ENCODE measurements at places on chromosomes 7 and 10. TPM values are rescaled to one million over a fixed set of nuclear protein-coding genes. Genes with fewer than 3 reads are reported as not detected.
A peak's percentile ranks its signal among the peaks of the same experiment; 100 is the strongest.

DNA sequence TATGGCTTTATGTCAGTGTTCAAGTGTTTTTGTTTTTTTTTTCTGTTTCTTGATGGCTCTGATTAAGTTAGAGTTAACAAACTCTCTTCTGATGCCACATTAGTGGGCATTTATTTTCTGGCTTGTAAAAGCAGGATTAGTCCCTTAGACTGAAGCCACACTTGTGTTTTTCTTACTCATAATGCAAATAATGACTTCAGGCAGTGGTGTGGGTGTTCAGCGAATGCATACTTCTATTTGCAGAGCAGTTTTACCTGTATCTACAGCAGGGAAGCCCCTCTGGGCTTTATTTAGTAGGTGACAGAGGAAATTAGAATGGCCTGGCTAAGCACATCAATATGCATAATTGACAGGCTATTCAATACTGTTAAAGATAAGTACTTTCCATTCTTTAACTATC, 79.9 kb downstream of the CNNM2 start:
- DNase-seq, result peak; percentile 66

DNA sequence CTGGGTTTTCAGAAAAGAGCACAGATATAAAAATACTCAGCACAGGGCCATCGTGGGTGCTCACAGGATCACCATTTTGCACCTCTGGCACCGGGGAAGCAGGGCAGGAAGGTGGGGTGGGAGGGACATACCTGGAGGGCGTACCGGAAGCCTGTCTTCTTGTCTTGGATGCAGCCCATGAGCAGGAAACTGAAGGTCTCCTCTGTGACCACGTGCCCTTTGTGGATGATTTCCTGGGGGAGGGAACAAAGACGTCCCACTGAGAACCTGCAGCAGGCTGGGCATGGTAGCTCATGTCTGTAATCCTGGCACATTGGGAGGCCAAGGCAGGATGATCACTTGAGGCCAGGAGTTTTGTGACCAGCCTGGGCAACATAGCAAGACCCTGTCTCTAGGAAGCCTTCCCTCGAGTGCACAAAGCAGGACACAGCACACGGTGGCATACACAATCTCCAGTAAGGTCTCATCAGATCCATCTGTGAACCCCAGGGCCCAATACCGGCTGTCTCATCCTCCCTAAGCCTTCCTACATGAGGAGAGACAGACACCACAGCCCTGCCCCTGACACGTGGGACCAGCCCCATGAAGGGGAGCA, 9.5 kb downstream of the PTCD1 start:
- DNase-seq, result no peak

DNA sequence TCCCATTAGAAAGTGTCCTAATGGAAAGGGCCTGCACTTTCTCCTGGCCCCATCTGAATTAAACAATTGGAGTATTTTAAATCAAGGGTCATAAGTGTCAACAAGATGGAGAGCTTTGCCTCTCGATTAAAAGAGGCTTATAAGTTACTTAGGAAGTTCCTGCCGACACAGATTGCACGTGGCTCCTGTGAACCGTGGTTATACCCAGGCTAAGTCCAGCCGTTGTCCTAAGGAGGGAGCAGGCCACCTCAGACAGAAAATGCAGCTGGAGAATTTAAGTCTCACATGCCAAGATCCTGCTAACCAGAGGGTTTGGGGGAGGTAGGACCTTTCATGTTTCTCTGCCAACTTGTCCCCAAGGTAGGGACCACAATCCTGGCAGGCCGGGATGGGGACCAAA, 626.5 kb upstream of the GALNT17 start:
- DNase-seq, result no peak

DNA sequence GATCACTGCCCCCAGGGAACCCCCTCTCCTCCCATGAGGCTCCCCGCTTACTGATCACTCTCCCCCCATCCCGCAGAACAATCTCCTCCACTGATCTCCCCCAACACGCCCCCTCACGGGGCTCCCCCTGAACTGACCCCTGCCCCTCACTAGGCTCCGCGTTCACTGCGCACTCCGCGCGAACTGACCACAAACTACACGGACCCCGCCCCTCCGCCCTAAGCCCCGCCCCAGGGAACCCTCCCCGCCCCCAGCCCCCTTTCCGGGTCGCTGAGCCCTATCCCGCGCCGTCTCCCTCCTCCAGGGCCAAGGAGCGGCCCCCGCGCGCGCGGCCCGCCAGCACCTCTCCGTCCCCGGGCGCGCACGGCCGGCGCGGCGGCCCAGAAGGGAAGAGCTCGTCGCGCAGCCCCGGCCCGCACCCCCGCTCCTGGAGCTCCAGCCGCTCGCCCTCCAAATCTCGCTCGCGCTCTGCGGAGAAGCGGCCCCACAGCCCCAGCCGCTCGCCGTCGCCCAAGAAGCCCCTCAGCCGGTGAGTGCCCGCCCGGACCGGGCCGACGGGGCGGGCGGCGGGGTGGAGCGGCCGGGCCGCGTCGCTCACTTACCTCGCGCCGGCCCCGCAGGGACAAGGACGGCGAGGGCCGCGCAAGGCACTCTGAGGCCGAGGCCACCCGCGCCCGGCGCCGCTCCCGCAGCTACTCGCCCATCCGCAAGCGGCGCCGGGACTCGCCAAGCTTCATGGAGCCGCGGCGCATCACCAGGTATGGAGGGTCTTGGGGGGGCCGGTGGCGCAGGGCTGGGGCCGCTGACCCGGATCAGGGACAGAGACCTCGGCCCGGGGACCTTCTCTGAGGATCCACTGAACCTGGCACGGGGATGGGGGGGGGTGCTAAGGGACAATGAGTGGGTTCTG, 19.9 kb upstream of the HSPB1 start:
- no peak for DNase-seq

DNA sequence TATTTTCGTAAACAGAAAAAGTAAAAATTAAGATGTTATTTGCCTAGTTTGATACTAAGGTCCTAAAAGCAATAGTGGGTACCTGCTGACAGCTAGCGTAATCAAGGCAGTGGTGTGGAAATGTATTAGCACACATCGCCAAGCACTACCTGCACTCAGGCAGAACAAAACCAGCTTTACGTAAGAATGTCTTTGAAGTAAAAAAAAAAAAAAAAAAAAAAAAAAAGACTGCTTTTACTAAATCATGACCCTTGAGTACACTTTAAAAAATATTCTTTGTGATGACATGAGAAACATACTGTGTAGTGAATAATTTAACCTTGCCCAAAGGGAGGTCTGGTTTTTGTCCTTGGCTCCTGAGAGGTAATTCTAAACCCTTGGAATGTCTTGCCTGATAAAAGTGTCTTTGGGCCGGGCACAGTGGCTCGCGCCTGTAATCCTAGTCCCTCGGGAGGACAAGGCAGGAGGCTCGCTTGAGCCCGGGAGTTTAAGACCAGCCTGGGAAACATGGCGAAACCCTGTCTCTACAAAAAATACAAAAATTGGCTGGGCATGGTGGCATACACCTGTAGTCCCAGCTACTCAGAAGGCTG, 12.7 kb downstream of the XRCC2 start:
- no peak for DNase-seq

GRCh38 chr7:31017032-31017675, 35.0 kb upstream of the ADCYAP1R1 start:
- no peak for DNase-seq

DNA sequence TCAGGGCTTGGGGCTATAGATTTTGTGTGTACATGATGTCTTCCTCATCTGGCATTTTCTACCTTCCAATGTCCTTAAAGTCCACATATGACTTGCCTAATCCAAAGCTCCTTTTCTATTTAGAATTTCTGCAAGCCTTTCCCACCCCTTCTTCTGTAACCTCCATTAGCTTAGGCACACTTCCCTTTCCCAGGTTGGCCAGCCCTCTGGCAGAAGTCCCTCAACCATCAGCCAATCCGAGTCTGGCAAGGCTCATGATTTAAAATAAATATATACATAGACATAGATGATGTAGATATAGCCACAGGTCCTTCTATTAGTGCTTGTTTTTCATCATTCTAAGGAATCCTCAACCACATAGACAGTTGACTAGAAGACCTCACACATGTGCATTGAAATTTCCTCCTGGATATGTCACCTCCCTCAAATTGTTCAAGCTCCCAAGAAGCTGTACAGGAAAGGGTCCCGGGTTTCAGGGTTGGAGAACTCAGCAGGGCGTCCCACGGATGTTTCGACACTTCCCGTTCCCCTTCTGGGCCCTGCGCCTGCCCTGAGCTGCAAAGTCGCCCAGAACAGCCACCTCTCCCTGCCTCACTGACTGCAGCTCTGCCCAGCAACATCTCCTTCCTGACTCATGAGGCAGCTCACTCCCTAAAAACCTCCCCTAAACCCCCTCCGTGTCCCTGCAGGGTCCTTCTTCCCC, 20.4 kb upstream of the PIK3AP1 start:
- DNase-seq, result no peak

DNA sequence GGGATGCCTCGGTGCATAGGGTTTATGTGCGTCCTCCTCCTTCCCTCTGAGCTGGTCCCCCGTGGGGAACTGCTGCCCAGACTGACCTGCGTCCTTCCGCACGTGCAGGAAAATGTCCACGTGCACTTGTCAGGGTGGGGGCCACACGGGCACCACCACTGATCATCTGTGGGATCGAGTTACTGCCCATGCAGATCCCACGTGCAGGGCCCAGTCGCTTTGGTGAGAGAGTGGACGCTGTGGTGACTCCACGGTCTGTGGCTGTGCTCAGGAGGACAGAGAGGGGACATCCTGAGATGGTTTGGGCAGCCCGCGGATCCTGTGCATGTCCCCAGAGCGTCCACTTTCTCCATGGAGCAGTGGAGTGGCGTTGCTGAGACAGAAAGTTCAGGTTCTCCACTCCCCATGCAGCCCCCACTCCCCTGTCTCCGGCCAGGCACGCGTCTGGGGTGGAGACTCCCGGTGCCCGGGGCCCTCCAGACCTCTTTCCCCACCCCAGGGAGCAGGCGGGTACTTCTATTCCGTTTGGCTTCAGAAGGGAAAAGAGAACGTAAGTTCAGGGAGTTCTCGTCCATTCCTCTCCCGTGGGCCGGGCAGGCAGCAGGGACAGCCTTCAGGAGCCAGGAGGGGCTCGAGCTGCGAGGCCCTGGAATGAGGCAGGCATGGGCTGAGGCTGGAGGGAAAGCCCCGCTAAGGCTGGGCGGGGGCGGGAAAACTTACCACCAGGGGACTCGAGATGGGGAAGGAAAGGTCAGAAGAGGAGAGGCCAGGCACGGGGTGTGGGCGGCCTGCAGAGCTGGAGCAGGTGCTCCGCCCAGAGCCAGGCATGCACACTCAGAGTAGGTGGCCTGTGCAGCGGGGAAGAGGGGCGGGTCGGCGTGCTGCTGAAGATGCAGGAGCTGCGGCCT, 59.9 kb downstream of the EGFR start:
- no peak for DNase-seq

DNA sequence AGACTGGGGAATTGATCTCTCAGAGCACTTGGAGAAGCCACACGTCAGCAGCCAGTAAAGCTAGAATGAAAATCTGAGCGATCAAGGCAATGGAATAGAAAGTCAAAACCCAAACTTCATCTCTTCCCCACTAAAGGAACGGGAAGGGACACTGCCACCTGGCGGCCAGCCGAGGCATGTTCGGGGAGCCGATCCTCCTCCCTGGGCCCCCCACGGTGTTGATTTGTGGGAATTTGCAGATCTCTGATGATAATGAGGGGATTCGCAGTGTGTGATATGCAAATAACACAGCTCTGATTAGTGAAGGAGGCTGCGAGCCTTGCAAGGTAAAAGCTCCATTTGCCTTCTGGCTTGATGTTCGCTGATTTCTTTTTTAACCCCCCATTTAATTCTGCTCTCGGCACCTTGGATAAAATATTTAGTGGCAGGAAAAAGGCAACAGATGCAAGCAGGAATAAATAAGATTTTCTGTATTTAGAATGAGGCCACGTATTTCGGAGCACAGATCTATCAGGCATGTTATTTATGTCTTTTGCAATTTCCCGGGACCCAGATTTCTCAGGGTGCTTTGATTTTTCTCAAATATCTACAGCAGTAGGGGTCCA, 258.6 kb downstream of the PAXIP1 start:
- no peak for DNase-seq

Gene GALNT17
- total RNA-seq, result not detected

Gene RBM20
- total RNA-seq, result not detected

Data from bronchial epithelial cell (primary cell).